ENCODE measurements at places on chromosomes 1 and 21.
A peak's percentile ranks its signal among the peaks of the same experiment; 100 is the strongest.

DNA sequence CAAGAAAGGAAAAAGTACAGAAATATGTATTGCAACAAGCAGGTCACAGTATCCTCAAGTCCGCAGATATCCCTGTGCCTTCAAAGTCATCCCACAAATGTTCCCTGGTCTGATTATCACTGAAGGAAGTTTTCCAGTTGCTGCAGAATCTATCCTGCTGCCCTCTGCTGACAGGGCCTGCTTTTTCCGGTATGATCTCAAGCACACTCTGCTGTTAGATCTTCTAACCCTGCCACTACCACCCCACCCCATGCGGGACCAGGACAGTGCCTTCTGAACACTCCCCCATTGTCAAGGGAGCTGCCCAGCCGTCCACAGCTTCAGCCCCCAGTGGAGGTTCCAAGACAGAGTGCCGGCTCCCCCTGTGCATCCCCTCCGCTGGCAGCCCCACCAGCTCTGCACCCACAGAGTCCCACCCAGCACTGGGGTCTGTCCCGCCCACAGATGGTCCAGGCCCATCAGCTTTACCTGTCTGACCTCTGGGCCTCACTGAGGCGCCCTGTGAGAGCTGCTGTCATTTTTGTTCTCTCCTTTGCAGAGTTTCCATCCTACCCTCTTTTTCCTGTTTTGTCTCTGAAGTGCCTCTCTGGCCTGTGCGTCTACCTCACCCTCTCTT, 27.9 kb downstream of the FAM163A start:
- DNase-seq, result no peak

GRCh38 chr1:44723064-44723463, 7.9 kb downstream of the RNU5D-1 start:
- no peak for DNase-seq

DNA sequence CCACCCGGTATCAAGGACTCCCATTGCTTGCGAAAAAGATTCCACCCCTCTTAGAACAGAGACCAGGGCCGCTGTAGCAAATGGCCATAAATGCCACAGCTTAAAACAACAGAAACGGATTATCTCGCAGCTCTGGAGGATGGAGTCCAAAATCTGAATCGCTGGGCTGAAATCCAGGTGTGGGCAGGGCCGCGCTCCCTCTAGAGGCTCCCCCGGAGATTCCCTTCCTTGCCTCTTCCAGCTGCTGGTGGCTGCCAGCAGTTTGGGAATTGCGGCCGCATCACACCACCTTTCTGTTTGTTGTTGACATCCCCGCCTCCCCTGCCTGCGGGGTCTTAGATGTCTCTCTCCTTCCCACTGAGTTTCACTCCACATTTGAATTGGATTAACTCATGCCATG, 15.6 kb downstream of the PDE9A start:
- DNase-seq, result no peak

GRCh38 chr1:27430903-27431600, 38.6 kb downstream of the GPR3 start:
- peak; percentile 44 for DNase-seq

DNA sequence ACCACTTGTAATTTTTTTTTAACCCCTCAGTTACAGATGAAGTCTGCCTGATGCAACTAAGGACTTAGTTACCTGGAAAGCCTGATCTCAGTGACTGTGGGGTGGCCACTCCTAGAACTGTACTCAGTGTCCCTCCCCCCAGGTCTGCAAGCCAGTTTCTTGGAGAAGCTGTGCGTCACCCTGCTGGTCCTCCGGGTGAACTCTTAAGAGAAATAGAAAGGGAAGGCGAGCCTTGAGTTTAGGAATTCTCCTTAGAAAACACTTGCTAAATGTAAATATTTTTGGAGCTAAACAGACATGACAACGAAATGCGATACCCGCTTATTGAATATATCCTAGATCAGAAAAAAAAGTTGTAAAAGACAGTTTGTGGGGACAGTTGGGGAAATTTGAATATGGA, 730 bp downstream of the SLC16A4 start:
- DNase-seq, result peak; percentile 29

GRCh38 chr1:12005488-12006166, 13.7 kb upstream of the MIIP start:
- no peak for DNase-seq

DNA sequence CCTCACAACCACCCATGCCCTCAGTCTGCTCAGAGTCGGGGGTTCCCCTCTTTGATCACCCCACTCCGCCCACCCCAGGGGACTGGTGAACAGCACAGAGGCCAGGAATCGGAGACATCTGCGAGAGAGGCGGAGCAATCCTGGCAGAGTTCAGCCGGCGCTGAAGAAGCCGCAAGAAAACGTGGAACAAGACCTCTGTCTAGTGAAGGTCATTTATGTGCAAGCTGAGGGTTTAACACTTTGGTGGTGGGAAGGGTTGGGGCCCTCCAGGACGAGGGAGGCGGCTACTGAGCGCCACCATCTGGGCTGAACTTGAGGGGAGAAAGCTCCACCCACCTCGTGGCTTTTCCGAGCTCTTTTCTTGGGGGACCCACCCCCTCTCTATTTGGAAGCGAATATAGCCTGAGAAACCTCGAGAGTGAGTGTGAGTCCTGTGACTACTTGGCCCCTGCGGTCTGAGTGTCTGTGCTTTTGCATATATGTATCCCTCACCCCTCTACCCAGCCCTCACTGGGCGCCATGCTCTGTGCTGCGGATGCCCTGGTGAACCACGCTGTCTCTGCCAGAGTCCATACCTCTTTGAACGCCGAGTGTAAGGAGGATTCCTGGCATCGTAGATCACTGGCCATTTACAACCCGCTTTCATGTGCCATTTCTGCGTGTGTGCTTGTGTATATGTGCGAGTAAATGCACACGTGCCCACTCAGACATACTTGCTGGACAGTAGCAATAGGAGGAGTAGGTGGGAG, 1.2 kb upstream of the EPHA10 start:
- DNase-seq, result no peak

GRCh38 chr1:169346036-169346589, 21.5 kb downstream of the NME7 start:
- no peak for DNase-seq

- DNase-seq, result no peak
These were observed 34.5 kb upstream of the NIBAN1 start for GRCh38 chr1:185008838-185009237.

Data from astrocyte of the cerebellum (primary cell).